ENCODE measurements at places on chromosomes 1 and 21.
A peak's percentile ranks its signal among the peaks of the same experiment; 100 is the strongest.

GRCh38 chr1:16128338-16128741, 27.5 kb downstream of the EPHA2 start:
- DNase-seq, result no peak

GRCh38 chr1:45282351-45282750, 44.3 kb upstream of the HPDL start:
- no peak for DNase-seq

GRCh38 chr1:116151739-116152576, 40.8 kb downstream of the MAB21L3 start:
- DNase-seq, result peak; percentile 81

DNA sequence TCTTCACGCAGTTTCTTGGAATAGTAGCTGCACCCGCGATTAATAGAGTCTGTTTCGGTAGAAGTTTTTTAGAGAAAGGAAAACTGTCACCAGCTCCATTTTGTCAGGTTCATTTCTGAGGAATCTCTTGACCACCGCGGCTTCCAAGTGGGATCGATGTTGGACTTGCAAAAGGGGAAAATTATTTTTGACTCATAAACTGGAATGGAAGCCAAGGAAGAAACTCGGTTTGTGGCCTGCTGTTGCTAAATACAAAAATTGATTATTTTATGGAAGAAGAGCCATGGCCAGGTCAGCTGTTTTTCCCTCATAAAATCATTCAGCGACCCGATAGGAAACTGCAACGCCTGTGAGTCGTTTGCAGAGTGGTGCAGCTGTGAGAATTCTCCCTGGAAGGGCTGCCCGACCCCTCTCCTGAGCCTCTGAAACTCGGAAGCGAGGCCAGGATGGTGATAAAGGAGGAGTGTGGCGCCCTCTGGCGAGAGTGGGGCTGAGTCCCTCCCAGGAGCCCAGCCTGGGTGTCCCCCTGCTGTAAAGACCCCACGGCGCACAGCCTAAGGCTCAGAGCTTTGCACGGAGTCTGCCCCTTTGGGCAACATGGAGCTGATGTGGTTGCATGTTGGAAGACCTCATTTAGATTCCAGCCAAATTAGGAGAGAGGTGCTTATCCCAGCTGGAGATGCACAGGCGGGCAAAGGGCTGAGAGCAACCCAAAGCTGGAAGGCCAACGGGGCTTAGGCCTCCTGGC, 83.6 kb upstream of the SLC25A33 start:
- peak; percentile 77 for DNase-seq

GRCh38 chr1:16999863-17000262, 11.9 kb downstream of the ATP13A2 start:
- no peak for DNase-seq

GRCh38 chr1:118185084-118185832, at the start of gene SPAG17:
Gene SPAG17 (minus strand): TSS chr1:118185228. CDS start chr1:118185157, 71 bp downstream.
- DNase-seq, result no peak

DNA sequence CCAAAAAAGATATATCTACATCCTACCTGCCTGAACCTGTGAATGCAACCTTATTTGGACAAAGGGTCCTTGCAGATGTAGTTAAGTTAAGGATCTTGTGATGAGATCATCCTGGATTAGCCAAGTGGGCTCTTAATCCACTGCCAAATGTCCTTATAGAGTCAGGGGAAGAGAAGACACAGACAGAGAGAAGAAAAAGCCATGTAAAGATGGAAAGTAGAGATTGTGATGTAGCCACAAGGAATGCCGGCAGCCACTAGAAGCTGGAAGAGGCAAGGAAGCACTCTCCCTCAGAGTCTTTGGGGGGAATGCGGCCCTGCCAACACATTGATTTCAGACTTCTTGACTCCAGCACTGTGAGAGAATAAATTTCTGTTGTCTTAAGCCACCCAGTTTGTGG, 16.2 kb downstream of the HSD11B1 start:
- no peak for DNase-seq

GRCh38 chr1:153627715-153628626, at the start of gene S100A1:
Gene S100A1 (plus strand): TSS chr1:153628434. CDS start chr1:153630522, 2,088 bp downstream.
- no peak for DNase-seq

DNA sequence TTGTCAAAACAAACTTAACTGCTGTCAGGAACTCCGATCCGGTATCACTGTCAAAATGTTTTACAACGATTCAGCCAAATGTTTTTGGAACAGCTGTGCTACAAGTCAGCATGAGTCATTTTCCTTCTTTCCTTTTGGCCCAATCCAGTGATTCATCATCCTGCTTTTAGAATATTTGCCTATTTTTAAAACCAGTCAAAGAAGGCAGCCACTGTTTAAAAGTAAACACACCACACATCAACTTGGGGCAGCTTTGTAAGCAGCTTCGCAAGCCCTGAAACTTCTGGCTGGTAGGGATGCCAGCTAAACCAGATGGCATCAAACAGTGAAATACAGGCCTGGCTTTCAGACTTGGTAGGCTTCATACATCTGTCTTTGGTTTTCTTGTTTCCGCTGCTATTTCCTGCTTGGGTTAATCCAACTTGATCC, 14.9 kb downstream of the MAP3K7CL start:
- no peak for DNase-seq

GRCh38 chr1:161770250-161770649, 4.1 kb downstream of the ATF6 start:
- DNase-seq, result no peak

GRCh38 chr1:17289721-17290120, 18.3 kb upstream of the PADI4 start:
- DNase-seq, result no peak

- DNase-seq, result no peak
These were observed 554.3 kb upstream of the CHRM3 start for GRCh38 chr1:238832106-238832505.

- no peak for DNase-seq
These were observed 22.1 kb downstream of the LRRC52 start for GRCh38 chr1:165565751-165566490.

DNA sequence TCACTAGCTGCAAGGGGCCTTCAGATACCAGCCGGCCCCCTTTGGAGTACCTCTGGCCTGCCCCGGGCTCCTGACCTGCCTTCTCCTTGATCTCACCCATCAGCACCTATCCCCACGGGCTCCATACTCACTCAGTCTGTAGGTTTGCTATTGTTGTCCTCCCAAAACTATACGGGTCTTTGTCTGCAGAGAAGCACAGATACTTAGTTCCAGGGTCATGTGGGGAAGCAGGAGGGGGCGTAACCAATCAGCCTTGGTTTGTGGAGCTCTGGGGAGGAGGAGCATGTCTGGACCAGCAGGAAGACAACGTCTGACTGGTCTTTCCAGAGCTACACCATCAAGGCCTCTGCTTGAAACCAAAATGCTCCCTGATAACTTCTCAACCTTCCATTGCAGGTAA, 15.2 kb downstream of the TMEM63A start:
- DNase-seq, result no peak

DNA sequence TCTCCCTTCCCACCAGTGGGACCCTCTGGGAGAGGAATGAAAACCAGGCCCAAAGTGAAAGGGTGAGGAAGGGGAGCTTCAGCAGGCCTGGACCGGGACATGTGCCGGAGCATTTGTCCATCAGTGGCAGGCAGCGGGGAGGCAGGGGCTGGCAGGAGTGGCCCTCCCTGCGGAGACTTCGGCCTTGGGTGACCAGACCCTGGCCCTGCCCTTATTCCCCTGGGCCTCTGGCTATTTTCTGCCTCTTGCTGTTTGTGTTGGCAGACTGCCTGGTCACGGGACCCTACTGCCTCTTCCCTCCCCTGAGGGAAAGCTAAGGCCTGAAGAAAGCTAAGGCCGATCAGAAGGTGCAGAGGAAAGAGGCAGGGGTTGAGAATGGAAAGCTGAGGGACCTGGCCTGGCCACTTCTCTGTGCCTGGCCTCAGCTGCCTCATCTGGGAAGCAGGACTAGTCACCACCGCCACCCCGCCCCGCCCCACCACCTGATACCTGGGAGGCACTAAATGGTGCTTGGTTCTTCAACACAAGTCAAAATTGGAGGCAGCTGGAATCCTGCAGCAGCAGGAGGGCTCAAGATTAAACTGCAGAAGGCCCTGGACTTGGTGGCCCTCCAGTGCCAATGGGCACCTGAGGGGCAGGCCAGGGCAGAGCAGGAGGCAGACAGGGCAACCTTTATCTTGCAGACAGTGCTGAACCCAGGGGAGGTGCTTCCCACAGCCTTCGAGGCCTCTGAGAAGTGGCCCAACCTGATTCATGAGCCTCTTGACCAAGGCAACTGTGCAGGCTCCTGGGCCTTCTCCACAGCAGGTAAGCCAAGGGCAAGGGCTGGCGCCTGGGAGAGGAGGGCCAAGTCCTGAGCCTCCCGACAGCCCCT, 7.9 kb downstream of the TINAGL1 start:
- no peak for DNase-seq

- peak; percentile 60 for DNase-seq
These were observed 51.9 kb downstream of the AGPAT3 start for GRCh38 chr21:43916691-43917514.

GRCh38 chr1:3590139-3590763, 21.1 kb downstream of the MEGF6 start:
- DNase-seq, result no peak

DNA sequence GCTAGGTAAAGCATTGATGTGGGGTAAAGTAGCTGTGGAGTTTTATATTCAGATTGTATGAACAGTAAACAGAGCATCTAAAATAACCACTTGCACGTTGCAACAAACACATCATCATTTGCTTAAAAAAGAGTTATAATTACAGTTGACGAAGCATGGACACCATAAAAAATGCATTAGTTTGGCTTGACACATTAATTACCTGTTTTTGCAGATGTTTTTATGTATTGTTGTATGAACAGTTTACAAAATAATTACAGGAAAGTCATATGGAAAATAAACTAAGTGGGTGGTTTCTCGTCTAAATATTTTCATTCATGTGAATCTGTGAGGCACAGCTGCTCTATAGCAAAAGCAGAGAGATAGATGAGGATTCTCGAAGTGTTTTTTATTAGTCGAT, 108.3 kb downstream of the RPS6KC1 start:
- DNase-seq, result no peak

DNA sequence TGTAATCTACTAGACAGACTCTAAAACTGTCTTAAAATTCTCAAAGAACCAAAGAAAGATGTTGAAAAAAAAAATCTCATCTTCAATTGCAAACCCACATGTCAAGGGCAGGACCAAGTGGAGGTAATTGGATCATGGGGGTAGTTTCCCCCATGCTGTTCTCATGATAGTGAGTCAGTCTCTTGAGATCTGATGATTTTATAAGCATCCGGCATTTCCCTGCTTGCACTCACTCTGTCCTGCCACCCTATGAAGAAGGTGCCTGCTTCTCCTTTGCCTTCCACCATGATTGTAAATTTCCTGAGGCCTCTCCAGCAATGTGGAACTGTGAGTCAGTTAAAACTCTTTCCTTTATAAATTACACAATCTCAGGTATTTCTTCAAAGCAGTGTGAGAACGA, 257.0 kb downstream of the HHIPL2 start:
- DNase-seq, result no peak

- no peak for DNase-seq
These were observed 895 bp upstream of the UBR4 start for GRCh38 chr1:19210772-19211549.

GRCh38 chr1:101820071-101820470, 176.7 kb downstream of the OLFM3 start:
- no peak for DNase-seq

GRCh38 chr1:3590951-3591865, 20.1 kb downstream of the MEGF6 start:
- peak; percentile 10 for DNase-seq

GRCh38 chr1:221823561-221823960, 81.7 kb upstream of the DUSP10 start:
- DNase-seq, result no peak

DNA sequence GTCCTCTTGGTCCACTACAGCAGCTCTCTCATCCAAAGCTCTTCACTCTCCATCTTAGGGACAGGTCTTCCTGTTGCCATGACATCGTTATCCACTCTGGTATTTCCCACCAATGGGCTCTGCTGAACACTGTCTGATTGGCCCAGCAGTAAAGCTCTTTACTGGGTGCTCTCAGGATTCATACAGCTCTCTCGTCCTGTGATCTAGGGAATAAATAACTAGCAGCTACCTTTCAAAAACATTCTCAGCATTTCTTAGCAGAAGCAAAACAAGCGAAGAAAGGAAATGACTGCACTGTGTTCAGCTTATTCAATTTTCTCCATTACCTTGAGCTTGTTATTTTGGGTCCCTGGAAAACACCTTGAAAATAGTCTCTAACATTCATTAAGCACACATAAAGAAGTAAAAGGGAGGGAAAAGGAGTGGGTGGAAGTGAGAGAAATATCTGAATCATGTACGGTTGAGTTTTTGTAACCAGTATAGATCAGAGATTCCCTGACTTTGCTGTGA, 163.4 kb upstream of the SGIP1 start:
- DNase-seq, result no peak

DNA sequence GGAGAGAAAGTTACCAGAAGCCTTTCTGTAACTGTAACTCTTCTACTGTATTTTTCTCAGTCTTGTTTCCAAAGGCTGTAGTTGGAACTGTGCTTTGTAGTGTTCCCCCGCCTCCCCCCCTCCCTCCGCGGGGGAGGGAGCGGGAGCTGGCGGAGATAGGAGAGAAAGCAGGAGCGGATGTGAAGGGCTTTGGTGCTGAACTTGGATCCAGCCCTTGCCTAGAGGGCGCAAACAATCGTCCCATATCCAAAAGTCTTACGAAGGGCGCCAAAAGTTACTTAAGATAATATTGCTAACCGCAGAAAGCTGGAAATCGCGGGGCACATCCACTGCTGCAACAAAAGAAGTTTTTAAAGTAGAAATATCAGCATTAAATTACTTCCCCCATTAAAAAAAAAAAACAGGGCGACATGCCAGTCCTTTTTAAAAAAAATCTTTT, 2.4 kb upstream of the NFIA start:
- DNase-seq, result no peak

DNA sequence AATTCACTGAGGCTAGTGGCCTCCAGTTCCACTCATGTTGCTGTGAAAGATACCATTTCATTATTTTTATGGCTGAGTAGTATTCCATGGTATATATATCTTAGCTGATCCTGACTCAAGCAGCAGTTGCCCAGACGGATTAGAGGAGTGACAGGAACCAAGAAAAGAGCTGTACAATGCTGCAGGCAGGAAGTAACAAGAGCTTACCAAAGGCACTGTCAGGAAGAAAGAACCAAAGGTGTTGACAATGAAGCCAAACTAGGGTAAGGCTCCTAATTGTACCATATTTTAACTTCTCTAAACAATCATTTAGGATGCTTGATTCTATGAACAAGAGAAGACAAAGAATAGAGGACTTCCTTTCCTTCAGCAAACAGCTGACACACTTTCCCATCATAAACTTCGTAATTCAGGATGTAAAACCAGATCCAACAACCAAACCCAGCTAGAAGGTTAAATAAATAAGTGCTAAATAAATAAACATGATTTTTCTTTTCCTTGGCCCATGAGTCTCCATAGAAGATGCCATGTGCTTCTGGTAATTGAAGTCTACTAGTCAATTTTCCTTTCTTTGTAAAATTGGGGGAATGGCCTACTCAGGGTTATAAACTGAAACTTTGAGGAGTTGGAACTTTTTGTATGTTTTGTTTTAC, 248.2 kb upstream of the SGIP1 start:
- DNase-seq, result no peak

DNA sequence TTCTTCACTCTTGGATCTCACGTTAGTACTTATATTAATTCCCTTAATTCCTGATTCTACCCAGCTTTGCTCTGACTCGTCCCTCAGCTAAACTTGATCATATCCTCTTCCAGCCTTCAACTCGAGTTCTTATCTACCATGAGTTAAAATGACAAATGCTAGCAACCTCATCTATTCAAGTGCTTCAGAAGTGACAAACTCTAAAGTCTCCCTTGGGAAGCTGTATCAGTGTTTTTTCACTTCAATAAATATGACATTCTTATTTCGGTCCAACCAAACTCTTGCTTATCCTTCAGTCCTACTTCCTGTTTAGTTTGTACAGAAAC, 75.3 kb downstream of the FOXJ3 start:
- no peak for DNase-seq

GRCh38 chr1:162372159-162373071, 4.2 kb downstream of the SPATA46 start:
- no peak for DNase-seq

Data from stimulated activated CD4-positive, alpha-beta T cell treated with anti-CD3 and anti-CD28 coated beads, Interleukin-2, amount 100 ng/mL, for 24 hours (primary cell).